ENCODE measurements at places on chromosomes 2 and 18. TPM values are rescaled to one million over a fixed set of nuclear protein-coding genes. Genes with fewer than 3 reads are reported as not detected.

FOXI3 gene
- polyA plus RNA-seq: not detected

EMX1 gene
- polyA plus RNA-seq: not detected

TGOLN2 gene
- polyA plus RNA-seq: 94.8 TPM

MFF gene
- polyA plus RNA-seq: 165 TPM

EPC2 gene
- polyA plus RNA-seq: 4.3 TPM

CNTNAP5 gene
- polyA plus RNA-seq: not detected

GCG gene
- polyA plus RNA-seq: not detected

UGT1A8 gene
- not detected for polyA plus RNA-seq

SLC9A2 gene
- polyA plus RNA-seq: 0.04 TPM

MRPL30 gene
- polyA plus RNA-seq: 19.0 TPM

RBM44 gene
- polyA plus RNA-seq: not detected

SEC11C gene
- polyA plus RNA-seq: 205 TPM

RFTN2 gene
- polyA plus RNA-seq: 0.20 TPM

LYG1 gene
- not detected for polyA plus RNA-seq

MFSD6 gene
- polyA plus RNA-seq: 12.1 TPM

TGFA gene
- not detected for polyA plus RNA-seq

ANKRD30BL gene
- polyA plus RNA-seq: not detected

AQP12B gene
- not detected for polyA plus RNA-seq

TGFBRAP1 gene
- 22.3 TPM for polyA plus RNA-seq
